ENCODE measurements at places on chromosomes 3 and 15. TPM values are rescaled to one million over a fixed set of nuclear protein-coding genes. Genes with fewer than 3 reads are reported as not detected.

ZNF80 gene
- not detected for total RNA-seq

CD200R1 gene
- not detected for total RNA-seq

HTR3E gene
- total RNA-seq: not detected

OXTR gene
- 0.67 TPM for total RNA-seq

CLEC3B gene
- total RNA-seq: not detected

HTR3C gene
- total RNA-seq: not detected

HIGD2B gene
- total RNA-seq: not detected

STRC gene
- not detected for total RNA-seq

MYEF2 gene
- 54.8 TPM for total RNA-seq
